ENCODE measurements at places on chromosomes 4 and X.

GRCh38 chrX:139831017-139831416, 101.8 kb downstream of the ATP11C start:
- DNase-seq = no peak

- DNase-seq = no peak
These were observed 3.0 kb upstream of the MAB21L2 start for GRCh38 chr4:150578745-150579501.

DNA sequence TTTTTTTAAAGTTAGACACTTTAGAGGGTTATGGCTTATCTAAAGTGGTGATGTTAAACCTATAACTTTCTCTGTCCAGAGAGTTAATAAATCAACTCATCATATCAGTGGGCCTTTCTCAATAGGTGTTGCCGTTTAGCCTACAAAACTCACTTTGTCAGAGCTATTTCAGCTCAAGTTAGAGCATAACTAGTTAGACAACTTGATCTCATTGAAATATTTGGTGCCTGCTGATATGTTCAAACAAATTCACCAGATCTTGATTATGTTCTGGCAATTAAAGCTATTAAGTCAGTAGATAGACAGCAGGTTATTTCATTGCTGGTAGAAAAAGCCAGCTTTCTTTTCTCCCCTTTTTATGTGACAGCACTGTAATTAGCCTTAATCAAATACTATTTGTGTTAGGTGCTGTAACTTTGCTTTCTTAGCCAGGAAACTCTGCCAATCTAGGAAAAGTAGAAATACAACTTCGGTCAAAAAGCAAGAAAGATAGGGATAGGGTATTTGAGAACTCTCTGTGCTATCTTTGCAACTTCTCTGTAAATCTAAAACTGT, 191.8 kb downstream of the MAML3 start:
- no peak for DNase-seq

- no peak for DNase-seq
These were observed 48.6 kb upstream of the ARSJ start for GRCh38 chr4:114028071-114028470.

- DNase-seq = no peak
These were observed 65.4 kb upstream of the FAM9C start for GRCh38 chrX:13109817-13110216.

DNA sequence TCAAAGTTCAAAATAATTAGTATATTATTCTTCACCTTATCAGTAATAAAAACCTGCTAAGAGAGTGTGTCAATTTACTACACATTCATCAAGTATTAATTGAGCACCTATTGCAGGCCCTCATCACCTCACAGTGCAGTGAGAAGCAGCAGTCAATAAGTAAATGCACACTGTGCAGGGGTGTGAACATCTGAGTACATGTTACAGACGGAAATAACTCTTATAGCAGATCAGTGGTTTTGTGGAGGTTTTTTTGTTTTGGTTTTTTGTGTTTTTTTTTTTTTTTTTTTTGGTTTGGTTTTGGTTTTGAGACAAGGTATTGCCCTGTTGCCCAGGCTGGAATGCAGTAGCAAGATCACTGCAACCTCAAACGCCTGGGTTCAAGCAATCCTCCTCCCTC, 20.3 kb downstream of the KLF3 start:
- DNase-seq = no peak

- DNase-seq = no peak
These were observed 50.8 kb downstream of the LRP2BP start for GRCh38 chr4:185344743-185345538.

DNA sequence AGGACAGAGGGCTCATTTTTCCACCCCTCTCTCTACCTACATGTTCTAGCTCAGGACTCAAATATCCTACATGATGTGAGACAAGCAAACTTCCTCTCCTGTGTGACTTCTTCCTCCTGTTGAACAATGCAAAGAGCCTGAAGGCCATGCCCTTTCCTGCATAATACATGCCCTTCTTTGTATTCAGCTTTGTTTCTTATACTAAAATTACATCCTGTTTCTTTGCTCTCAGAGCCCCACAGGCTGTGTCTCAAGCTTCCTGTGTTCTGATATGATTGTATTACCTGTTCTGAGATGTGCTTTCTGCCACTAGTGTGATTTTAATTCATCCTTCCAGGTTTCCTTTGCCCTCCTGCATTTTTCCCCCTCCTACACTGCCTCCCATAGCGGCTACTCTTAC, 166.4 kb upstream of the AFF2 start:
- DNase-seq = no peak

- DNase-seq = no peak
These were observed 403 bp downstream of the SGCB start for GRCh38 chr4:52037689-52038102.

DNA sequence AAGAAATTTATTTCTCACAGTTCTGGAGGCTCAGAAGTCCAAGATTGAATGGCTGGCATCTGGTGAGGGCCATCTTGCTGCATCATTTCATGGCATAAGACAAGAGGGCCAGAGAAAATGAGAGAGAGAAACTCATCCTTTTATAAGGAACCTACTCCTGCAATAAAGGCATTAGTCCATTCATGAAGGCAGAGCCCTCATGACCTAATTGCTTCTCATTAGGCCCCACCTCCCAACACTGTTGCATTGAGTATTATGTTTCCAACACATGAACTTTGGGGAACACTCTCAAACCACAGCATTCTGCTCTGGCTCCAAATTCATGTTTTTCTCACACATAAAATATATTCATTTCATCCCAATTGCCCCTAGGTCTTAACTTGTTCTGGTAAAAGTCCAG, 14.2 kb downstream of the RNF175 start:
- DNase-seq = no peak

GRCh38 chr4:10962246-10962645, 277.7 kb upstream of the CLNK start:
- DNase-seq = no peak

- DNase-seq = no peak
These were observed 9.4 kb upstream of the RHOH start for GRCh38 chr4:40187386-40187906.

GRCh38 chrX:16188687-16189086, 21.4 kb downstream of the MAGEB17 start:
- no peak for DNase-seq

DNA sequence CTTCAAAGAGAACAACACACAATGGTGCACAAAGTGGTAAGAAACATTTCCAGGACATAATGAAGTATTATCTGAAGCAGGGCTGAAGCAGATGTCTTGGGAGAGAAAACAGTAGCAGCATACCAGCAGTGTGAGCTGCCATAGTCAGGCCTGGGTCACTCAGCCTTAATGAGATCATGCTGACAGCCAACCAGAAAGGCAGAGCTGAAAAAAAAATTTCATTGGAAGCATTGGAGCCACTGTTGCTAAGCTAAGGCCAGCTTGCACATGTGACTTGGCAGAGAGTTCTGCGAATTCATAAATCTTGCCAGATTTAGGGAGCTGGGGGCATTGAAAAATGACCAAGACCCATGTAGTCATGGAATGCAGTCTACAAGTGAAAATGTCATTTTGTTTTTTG, 444.0 kb upstream of the PITX2 start:
- DNase-seq = no peak

- no peak for DNase-seq
These were observed 2.9 kb downstream of the CLOCK start for GRCh38 chr4:55543858-55544257.

GRCh38 chr4:75432683-75433082, 81.5 kb downstream of the RCHY1 start:
- DNase-seq = no peak

DNA sequence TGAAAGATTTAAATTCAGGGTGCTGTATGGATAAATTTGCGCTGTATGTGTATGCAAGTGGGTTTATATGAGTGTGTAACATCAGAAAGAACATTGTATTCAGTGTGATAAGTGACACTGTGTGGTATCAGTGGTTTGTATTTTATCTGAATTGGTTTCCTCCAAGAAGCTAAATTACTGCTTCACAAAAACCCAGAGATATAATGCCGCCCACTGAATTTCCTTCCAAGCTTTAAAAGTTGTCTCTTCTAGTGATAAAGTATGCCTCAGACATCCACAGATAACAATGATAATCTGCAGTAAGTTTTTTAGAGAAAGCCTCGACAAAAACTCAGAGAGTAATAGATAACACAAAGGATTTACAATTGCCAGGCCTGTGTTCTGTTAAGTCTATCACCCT, 710.6 kb upstream of the HS3ST1 start:
- DNase-seq = no peak

- no peak for DNase-seq
These were observed 2.0 kb downstream of the MID1IP1 start for GRCh38 chrX:38803243-38803587.

DNA sequence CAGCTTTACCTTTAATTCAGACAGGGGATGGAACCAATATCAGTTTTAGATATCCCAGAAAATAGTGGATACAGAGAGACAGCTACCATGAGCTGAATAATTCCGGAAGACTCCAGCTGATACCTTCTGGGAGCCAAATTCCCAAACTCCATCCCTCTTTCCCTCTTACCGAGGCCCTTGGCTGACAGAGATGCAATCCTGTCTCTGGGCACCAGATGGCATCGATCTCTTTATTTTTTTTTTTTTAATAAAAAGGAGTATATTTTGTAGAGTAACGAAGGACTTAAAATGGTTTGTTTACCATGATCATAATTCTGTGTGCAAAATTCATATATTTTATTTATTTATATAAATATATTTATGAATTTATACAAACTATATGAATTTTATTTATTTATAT, 31.0 kb downstream of the RAB40A start:
- DNase-seq = no peak

DNA sequence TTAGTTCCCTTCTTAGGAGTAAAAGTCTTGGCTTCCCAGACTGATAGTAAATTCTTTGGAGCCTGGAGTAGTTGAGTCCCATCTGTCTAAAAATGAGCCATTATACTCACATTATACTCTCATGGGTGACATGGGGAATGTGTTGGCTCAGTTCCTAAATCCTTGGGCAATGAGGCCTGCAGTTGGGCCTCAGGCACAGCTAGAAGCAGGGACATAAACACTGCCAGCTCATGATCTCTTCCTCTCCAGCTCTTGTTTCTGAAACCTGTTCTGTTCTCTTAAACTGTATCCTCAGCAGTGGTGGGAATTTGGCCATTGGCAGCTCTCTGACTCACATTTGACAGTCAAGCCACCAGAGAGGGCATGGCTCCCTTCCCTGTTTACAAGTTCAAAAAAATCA, 212.5 kb downstream of the SPATA18 start:
- no peak for DNase-seq

DNA sequence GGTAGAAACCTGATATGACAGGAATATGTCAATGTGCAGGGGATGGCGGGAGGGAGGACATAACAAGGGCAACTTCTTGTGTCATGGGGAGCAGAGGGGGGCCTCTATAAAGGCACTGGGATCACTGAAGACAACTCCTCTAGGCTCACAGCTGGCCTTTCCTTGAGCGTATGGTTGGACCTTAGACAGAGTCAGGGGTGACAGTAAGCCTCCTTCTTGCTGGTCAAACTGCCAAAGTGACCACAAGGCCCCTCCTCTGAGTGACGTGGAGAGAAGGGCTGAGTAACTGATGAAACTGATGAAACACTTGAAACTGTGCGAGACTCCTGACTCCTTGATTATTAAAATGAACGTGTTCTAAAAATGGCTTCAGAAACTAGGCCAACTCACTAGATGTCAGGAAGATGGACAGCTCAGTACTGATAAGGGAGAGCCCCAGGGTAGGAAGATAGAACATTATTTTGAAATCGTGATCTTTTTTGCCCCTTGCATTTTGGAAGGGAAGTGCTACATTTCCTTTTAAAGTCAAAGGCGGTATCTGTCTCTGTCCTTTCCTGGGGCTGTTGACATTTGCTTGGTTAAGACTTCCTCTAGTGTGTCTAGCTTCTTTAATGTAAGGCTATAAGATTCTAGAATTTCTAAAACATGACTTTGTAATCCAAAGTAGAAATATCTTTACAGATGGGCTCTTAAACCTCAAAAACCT, 1.6 kb downstream of the RAB33A start:
- no peak for DNase-seq

GRCh38 chrX:51361251-51361650, 28.6 kb downstream of the NUDT10 start:
- no peak for DNase-seq

DNA sequence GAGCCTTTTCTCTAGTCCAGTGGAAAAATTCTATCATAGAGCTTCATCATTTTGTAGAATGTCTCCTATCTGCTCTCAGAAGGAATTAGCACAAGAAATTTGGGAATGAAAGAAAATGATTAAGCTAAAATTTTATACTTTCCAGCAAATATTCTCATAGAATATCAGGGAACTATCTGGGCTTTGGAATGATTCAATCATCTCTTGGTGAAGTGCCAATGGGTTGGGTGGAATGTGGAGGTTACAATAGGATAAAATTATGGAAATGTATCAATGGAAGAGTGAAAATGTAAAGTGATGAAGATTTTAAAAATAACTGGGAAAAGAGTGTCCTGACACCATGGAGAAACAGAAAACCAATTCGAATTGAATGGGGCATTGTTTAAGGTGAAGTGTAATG, 119.0 kb upstream of the MID1 start:
- DNase-seq = no peak

GRCh38 chr4:99998062-99998867, 48.2 kb upstream of the H2AZ1 start:
- DNase-seq = no peak

DNA sequence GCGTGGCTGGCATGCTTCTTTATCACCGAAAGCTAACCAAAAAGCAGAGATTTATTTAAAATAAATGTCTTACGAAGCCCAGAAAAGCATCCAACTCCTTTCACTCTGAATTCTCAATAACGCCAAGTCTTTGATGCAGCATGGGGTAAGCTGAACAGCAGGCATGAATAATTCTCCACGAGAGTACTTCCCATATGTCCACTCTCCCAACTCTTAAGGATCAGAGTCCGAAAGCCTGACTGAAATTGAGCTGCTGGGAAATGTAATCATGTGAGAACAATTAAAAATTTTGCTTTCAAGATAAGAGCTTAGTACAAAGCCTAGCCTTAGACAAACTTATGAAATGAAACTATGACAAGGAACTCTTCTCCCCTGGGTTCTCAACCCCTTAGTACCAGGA, 7.5 kb upstream of the SLC39A8 start:
- no peak for DNase-seq

- DNase-seq = no peak
These were observed 49.6 kb downstream of the MAP7D2 start for GRCh38 chrX:20066968-20067708.

DNA sequence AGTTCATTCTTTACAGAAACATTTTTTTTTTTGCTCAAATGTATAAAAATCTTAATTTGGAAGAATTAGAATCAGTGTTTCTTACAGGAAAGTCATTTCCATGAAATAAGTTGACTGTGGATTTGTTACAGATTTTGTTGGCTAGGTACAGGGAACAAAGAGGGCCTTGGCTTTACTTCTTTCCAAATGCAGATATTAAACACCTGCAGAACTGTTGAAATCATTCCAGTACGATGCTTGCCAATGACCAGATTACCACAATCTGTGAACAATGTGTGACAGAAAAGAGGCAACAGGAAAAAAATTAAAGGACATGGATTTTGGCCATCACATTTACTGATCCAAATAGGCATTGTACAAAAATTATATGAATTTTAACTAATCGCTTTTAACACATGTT, 70.8 kb downstream of the ANXA10 start:
- no peak for DNase-seq

- peak; percentile 48 for DNase-seq
These were observed 74.1 kb downstream of the NBDY start for GRCh38 chrX:56802921-56803849.

- DNase-seq = no peak
These were observed 85.6 kb upstream of the NMU start for GRCh38 chr4:55721651-55722050.
